SHP77 (cell line): ENCODE measurements at places on chromosomes 4 and X.
A peak's percentile ranks its signal among the peaks of the same experiment; 100 is the strongest.

DNA sequence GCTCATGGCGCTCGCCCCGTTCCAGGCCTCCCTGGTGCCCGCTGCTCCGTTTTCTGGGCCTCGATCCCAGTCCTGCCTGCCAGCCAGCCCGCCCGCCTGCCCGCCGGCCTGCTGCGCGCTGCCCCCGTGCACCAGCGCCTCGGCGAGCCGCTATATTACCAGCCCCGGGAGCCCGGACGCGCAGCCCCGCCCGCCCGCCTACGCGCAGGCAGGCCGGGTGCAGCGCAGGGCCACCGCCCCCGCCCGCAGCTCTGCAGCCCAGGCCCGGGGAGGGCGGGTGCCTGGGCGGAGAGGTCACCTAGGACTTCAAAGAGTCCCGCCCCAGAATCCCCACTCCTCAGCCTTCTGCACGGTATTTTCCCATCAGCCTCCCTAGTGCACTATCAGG, at the start of gene MAOB:
MAOB (minus strand) TSS at position 157 of the 388 bp plus-strand sequence; CDS start at position 6, 151 bp downstream.
- DNase-seq, result no peak

GRCh38 chr4:173167758-173168395, 734 bp upstream of the GALNT7 start:
- DNase-seq, result peak; percentile 34

- no peak for DNase-seq
Measured at GRCh38 chrX:65601126-65601525, 66.3 kb upstream of the MSN start.

DNA sequence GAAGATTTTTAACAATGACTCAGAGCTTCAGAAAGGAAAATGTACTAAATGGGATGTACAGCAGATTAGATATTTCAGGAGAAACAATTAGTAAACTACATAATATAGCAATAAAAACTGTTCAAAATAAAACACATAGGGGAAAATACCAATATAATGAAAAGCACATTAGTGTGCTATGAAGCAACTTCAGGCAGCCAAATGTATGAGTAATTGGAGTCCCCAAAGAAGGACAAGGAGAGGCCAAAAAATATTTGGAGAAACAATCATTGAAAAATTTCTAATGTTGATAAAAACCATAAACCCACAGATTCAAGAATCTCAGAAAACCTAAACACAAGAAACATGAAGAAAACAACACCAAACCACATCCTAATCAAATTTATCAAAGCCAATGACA, 129.3 kb upstream of the CHRDL1 start:
- no peak for DNase-seq

GRCh38 chr4:2482693-2483092, 13.8 kb downstream of the RNF4 start:
- no peak for DNase-seq

DNA sequence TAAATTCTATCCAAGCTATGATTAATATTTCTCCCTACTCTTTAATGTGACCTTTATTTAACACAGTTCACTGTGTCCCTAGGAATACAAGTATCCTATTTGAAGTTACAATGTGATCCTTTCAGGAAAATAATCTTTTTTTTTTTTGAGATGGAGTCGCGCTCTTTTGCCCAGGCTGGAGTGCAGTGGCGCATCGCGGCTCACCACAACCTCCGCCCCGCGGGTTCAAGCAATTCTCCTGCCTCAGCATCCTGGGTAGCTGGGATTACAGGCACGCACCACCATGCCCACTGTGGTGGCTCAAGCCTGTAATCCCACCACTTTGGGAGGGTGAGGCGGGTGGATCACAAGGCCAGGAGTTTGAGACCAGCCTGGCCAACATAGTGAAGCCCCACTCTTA, 21.9 kb downstream of the TBCK start:
- DNase-seq, result no peak

GRCh38 chrX:3728454-3728853, 15.0 kb upstream of the PRKX start:
- no peak for DNase-seq
